ENCODE measurements at places on chromosomes 7 and 10.

GRCh38 chr10:108358912-108359311 lies 1194.4 kb upstream of the SORCS1 start:
- peak; percentile 5 for DNase-seq

DNA sequence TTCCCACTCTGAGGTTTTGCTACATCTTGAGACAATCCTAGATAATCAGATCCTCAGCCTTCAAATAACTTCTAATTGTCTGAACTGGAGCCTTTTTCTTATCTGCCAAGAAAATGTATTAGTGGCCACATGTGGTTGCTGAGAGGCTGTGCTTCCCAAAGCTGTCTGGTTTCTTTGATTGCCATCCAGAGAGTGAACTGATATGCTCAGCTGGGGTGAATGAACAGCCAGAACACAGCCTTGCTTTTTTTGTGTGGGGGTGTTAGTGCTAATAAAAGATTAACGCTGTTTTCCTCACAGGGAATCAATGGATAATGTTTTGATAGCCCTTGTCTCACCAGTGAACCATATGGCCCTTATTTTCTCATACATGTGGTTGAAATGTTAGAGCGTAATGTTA lies 66.9 kb downstream of the BBS9 start:
- no peak for DNase-seq

- no peak for DNase-seq
Observed at GRCh38 chr10:132663666-132664365, 122.1 kb downstream of the NKX6-2 start.

- no peak for DNase-seq
Observed at GRCh38 chr7:2171855-2172254, 60.9 kb downstream of the MAD1L1 start.

- no peak for DNase-seq
Observed at GRCh38 chr7:34086064-34086463, 180.7 kb downstream of the BMPER start.

GRCh38 chr10:94093286-94093905 lies 99.7 kb downstream of the PLCE1 start:
- DNase-seq = no peak

GRCh38 chr10:29238523-29239135 lies 50.2 kb upstream of the LYZL1 start:
- no peak for DNase-seq

DNA sequence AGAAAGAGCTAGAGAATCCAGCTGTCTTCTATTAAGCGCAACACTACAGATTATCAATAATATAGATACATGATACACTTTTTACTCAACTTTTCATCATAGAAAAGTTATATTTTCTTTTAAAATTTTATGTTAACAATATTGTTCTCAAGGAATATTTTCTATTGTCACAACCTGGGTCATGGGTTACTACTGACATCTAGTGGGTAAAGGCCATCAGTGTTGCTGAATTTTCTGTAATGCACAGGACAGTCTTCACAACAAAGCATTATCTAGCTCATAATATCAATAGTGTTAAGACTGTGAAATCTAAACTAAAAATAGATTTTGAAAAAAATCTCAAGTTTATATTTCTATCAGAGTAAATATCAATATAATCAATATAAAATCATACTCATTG lies 209.8 kb downstream of the ZNF33B start:
- no peak for DNase-seq

- DNase-seq = no peak
Observed at GRCh38 chr7:21383227-21384220, 44.4 kb upstream of the SP4 start.

GRCh38 chr10:92316610-92317009 lies 25.6 kb downstream of the MARCHF5 start:
- DNase-seq = no peak

DNA sequence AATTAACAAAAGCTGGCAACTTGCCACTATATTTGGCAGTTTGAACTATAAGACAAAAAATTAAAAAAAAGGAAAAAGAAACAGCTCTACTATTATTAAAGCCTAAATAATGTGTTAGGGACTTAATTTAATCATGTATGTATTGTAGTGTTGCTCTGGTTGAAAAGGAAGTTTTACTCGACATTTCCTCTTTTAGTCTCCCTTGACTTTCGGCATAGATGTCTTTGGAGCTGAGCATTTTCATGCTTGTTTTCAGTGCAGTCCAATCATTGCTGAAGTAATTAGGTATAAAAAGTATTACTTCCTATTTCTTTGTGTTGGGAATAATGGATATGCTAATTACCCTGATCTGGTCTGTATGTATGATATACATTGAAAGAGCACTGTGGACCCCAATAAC lies 216.8 kb upstream of the KLF6 start:
- no peak for DNase-seq

- no peak for DNase-seq
Observed at GRCh38 chr7:75776295-75776971, 4.4 kb upstream of the CCL26 start.

DNA sequence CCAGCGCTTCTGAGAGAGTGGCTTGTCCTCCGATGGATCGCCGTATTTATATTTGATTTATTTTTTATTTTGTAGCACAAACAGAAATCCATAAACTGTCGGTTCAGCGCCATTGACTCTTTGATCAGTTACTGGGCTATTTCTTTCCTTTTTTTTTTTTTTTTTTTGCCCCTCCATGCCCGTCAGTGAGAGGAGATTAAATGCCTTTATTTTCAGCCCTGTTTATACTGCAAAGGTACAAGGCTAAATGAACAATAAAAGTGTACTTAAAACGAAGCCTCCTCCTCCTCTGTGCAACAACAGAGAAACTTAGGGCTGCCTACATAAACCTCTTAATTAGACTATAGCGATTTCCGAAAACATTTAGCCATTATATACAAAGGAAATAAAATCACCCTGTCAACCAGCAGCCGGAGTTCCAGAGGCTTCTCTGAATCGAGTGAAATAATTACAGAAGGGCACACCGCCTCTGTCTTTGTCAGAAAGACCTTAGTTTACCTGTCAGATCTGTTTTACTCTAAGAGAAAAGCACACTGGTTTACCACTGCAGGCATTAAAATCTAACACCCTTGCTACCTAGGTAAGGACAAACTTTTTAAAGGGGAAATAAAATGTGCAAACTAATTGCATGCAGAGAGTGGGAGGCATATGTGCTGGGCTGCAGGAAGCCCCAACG lies 3.5 kb downstream of the EBF3 start:
- no peak for DNase-seq

GRCh38 chr10:15374156-15374555 lies 3.1 kb upstream of the FAM171A1 start:
- DNase-seq = no peak

GRCh38 chr7:85065888-85066485 lies 120.9 kb downstream of the SEMA3D start:
- no peak for DNase-seq

GRCh38 chr10:91347529-91347928 lies 62.6 kb upstream of the HECTD2 start:
- DNase-seq = no peak

DNA sequence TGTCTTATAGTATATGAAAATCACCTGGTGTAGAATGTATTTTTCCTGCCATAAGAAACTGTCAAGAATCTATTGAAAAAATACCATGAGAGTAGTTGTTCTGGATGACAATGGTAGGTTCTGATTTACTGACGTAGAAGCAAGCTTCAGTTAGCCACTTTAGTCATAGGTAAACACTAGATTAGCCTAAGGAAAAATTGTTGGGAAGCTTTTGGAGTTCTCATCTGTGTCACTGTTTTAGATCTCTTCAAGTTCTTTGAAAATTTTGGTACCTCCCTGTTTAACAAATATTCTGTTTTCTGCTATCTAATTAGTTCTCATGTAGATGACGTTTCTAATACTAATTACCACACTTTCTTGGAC lies 131.8 kb downstream of the ADK start:
- DNase-seq = no peak

DNA sequence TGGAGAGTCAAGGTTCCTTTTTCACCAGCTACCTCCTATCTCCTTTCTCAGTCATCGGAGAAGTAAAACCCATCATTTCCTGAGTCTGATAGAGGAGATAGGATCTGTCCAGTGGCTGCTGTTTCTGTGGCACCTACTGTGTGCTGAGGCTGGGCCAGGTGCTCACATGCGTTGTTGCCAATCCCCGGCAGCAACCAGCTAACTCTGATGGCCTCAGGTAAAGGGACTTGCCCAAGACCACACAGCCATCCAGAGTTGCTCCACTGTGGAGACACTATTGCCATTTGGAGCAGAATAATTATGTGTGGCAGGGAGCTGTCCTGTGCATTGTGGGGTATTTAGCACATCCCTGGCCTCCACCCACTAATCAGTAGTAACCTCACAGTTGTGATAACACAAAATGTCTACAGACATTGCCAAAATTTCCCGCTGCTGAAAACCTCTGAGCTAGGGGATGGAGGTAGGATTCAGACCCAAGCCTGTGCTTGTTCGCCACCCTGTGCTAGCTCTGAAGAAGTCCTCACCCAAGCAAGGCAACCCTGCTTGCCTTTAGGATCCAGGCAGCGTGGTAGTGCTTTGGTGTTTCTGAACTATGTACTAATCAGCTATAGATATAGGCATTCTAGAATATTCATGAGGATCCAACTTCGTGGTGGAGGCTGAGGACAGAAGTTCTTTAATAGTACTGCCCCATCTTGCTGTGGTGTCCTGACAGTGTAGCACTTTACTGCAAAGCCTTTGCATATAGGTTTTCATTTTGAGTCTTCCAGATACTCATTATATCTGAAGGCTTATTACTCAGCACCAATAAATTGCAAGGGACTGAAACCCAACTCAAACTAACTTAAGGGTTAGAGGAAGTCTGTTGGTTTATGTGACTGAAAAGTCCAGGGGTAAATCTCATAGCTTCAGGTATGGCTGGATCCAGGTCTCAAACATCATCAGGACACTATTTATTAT lies 164.6 kb downstream of the GRK5 start:
- no peak for DNase-seq

GRCh38 chr10:104308439-104308903 lies 29.8 kb downstream of the ITPRIP start:
- no peak for DNase-seq

GRCh38 chr7:123974326-123974908 lies 49.4 kb downstream of the SPAM1 start:
- DNase-seq = no peak

DNA sequence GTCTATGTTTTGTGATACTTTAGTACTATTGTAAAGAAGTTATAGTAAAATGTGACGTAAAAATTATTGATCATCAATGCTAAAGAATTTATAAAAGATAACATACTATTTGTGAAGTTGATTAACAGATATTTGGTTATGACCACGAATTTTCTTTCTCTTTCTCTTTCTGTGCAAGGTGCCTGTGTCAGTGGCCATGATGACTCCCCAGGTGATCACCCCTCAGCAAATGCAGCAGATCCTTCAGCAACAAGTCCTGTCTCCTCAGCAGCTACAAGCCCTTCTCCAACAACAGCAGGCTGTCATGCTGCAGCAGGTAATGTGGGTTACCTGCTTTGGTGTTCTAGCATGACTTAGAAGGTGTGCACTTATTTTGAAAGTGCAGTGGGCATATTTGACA lies 213.7 kb downstream of the FOXP2 start:
- no peak for DNase-seq

DNA sequence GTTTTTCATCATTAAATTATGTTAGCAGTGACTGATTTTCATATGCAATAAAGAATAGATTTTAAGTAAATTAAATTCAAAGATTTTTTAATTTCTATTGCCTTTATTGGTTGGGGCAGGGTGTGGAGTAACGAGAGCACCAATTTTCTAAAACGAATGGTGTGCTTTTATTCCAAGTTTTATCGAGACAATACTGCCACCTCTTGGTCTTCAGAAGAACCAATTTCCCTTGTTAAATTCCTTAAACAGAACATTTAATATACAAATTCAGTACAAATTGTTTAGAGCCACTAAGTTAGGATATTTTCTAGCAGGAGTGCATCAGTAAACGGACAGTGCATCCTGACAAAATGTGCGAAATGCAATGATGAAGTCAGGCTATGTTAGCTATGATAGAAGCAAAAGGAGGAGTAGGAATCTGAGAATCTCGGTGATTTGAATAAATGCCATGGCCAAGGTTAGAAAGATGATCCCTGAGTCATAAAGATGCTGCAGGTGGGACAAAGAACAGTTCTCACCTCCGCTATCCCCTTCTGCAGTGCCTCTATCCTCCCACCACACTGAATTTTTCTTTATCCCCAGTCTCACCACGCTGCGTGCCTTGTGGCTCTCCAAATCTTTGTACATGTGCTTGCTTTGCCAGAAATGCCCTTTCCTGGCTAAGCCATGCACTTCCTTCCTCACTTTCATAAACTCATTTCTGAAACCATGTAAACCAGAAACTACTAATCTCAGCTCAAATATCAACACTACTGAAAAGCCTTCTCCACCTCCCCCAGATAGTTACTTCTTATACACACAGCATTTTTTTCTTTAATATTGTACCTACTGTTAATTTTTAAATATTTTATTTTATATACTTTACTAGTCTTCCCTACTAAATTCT lies 31.9 kb upstream of the AGBL3 start:
- no peak for DNase-seq

DNA sequence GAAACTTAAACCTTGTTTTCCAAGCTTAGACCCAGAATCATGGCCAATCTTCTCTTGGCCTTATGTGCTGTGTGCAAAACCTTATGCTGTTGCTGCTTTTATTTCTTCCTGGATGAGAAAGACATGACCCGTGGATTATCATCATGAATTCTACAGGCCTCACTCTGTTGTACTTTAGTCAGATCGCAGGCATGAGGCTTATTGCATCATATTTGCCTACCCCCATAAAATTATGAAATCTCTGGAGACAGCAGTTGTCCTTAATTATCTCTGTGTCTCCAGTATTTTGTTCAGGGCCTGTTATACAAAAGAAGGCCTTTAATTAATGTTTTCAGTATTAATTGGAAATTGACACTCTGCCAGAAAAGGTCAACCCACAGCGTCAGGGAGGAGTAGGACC lies 71.6 kb downstream of the PLCE1 start:
- DNase-seq = no peak

DNA sequence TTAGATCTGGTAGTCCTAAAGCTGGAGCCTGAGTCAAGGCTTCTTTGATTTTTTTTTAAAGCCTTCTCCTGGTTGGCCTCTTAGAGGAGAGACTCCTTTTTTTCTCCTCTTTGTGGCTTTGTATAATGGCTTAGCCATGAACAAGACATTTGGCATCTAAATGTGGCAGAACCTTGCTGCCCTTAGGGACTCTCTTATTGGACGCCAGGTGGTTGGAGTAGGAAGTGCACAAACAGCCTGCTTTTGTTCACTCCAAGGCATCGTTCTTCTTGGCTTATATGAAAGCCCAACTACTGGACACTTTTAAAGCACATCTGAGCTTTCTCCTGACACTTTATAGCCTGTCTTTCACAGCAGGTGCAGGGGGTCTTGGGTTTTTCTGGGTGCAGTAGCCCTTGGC lies 25.0 kb downstream of the ZPBP start:
- DNase-seq = no peak

GRCh38 chr10:124596962-124597845 lies 135.6 kb downstream of the LHPP start:
- no peak for DNase-seq

DNA sequence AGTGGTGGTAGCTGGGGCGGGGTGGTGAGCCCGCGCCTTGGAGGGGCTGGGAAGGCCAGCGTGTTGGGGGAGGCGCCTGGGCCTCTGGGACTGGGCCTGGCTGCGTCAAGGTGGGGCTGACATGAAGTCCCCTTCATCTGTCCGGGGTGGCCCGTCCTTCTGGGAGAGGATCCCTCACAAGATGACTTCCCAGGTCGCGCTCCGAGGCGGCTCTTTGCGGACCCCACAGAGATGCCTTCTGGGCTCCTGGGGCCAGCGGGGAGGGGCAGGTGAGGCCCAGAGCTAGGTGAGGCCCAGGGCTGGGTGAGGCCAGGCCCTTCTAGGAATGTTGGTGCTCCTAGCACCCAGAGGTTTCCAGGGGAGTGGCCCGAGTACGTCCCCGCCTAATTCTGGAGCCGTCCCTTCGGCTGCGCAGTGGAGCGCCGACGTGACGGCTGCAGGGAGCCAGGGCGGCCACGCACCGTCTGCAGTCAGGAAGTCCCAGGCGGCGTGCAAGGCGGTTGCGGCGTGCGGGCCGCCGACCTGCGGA lies 58.2 kb upstream of the NUPR2 start:
- DNase-seq = no peak
